ENCODE measurements at places on chromosomes 6 and 20.
A peak's percentile ranks its signal among the peaks of the same experiment; 100 is the strongest.

DNA sequence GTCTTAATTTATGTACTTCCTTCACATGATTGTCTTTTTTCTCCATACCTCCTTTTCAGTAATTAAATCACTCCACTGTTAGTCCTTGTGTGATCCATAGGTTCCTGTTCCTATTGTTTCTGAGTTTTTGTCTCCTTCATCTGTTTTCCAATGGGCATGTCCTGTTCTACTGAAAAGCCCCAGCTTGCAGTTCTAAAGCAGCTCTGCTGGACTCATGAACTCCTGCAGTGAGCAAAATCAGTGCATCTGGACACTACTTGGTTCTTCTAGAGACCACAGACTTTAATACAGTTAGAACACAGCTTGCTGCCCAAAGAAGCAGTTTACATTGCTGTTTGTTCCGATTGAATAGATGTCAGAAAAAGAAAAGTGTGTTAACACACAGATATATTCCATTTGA is 593.3 kb upstream of the HS3ST5 start:
- no peak for DNase-seq

DNA sequence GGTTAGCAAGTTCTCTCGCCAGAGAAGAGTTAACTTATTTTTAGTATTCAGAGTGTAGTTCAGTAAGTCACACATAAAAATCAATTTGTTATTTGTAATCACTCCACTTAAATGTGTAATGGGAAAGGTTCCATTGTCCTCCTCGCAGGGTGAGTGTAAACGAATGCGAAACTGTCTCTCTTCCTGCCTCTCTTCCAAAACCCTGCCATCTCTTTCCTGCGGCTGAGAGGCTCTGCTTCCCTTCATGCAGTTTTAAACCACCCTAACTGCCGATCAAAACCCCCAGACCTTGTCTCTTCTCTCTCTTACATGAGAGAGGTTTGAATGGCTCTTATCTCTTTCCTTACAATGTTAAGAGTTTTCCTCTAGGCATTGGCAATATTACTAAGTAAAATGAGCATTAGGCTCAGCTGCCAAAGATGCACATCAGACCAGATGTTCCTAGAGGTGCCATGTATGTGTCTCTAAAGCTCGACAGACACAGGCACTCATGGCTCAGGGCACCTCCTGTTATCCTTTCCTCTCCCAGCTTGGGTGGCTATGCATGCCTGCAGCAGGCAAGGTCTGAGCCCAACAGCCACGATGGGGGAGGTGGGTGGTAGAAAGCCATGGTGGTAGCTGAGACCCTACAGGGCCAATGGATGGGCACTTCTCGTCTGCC is 91.2 kb downstream of the JARID2 start:
- no peak for DNase-seq

DNA sequence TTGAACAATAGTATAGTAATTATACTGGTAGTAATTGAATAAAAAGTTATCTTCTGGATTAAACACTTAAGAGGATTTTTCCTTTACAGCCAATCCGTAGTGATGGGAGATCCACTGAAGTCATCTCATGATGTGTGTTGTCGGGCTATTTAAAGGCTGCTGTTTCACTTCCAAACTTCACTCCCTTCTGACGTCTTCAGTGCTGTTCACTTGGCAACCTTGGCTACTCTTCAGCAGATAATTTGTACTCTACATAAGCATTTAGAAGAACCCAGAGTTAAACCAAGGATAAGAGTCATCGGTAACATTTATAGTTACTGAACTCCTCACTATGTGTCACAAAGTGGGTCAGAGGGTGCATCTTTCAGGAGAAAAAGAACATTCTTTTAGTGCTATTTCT is 179.1 kb upstream of the EYA4 start:
- no peak for DNase-seq

- DNase-seq = peak; percentile 73
Measured at GRCh38 chr6:136593748-136594490, 43.7 kb upstream of the MAP7 start.

- DNase-seq = no peak
Measured at GRCh38 chr20:1291191-1291741, 25.2 kb downstream of the SNPH start.

DNA sequence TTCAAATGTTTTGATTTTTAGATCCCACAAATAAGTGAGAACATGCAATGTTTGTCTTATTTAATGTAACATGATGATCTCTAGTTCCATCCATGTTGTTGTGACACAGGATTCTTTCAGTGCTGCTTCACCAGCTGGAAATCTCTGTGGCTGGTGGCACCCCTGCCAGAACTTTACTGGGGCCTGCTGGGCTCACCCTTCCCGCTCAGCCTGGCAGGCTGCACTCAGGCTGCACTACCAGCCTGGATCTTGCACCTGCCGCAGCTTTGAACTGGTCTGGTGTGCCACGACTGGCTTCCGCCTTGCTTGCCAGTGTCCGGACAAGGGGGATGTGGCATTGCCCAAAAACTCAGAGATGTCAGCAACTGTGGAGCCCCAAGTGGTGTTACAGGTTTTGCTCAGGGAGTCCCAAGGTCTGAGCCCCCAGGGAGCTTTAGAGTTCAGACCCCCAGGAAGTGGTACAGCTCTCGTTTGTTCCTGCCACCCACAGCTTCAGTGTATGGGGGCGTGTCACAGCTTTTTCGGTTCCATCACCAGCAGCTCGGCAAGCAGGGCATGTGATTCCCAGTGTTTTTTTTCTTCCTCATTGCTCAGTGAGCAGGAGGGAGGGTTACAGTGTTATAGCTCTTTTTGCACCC is 72.3 kb upstream of the SYNCRIP start:
- DNase-seq = no peak

DNA sequence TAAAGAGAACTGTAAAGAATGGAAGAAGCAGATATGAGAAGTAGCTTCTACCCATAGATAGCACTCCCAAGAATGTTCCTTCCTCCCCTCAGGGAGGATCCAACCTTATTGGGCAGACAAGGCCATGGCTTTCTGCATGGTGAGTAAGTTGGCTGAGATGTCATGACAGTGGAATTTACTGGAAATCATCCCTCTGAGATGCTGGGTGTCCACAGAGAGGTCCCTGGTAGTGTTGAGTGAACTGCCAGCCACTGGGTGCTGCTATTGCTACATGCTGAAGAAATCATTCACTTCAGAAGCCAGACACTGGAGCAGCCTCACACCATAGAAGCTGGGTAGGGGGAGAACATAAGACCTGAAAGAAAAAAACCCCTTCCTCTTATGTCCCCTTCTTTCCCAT is 46.4 kb upstream of the FERMT1 start:
- DNase-seq = no peak

DNA sequence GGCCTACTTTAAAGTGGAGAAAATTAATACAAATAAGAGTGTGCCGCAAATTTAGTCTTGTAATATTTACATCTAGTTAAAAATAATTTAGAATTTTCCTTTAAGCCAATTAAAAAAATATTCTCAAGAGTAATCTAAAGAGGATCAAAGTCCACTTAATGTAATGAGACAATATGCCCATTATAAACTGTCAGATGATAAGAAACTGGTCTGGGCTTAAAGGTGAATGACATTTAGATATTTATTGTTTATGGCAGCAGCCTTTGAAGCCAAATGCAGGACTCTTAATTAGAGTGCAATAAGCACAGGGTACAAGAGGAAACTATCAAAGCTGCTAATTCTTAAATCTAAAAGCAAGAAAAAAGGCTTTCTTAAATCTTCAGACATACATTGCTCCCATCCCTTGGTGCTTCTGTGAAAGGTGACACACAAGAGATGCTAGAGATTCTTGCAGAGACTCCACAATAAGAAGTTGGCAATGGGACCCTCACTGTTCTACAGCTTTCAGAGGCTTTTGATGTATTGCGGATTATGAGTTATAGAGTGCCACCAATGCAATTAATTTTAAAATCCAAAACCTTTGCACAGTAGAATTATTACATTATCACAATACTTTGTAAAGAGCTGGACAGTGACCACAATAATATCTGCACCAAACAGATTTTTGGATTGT is 116.1 kb downstream of the MAN1A1 start:
- no peak for DNase-seq

DNA sequence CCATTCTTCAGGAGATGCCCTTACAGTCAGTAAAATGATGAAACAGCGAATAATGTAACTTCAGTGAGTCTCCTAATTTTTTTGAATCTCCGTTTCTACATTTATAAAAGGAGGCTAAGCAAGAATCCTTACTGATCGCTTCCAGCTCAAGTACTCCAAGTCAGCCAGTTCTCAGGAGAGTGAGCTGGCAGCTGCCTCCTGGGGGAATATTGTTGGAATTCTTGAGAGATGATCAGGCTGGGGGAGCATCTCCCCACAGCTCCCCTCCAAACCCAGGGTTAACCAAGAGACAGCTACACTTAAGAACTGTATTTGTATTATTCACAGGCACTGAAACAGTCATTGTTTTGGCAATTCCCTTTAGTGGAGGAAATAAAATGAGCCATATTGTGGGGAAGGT is 89.1 kb upstream of the PCSK2 start:
- DNase-seq = no peak

DNA sequence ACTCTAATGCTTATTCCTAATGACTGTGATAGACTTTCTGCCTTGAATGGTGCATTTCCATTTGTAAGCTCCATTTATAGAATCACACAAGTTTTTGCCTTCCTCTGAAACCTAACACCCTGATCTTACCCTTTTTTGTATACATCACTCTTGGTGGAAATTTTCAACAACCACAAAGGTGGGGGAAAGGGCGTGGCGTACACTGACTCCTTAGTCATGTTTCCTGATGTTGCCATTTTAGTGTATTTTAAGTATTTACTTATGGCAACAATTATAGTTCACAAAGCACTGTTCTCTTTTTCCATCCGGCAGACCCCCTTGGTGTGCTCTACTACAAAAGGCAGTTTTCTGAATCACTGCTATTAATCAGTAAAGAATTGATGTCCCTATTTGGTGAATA is 92.0 kb downstream of the ATXN1 start:
- no peak for DNase-seq

DNA sequence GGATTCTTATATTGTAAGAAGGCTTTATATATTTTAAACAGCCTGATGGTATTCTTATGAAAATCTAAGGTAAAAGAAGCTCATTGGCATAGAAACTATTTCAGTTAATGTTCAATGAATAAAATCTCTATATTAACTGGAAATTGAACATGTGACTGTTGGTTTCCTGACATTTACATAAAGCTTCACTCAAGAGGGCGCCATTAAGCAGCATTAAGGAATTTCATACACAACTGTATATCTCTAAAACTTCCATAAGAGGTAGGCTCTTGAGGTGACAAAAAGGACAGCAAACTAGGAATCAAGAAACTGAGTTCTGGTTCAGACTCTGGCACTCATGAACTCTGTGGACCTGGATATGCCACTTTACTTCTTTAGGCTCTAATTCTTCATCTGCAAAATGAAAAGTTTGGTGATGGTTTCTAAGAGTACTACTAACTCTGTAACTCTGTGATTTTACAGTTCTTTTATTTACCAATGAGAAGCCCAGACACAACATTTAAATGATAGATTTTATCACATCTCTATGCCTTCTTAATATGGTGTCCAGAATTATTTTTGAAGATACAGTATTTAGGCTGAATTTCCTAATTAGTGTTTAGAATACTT is 147.5 kb downstream of the FLRT3 start:
- DNase-seq = no peak

DNA sequence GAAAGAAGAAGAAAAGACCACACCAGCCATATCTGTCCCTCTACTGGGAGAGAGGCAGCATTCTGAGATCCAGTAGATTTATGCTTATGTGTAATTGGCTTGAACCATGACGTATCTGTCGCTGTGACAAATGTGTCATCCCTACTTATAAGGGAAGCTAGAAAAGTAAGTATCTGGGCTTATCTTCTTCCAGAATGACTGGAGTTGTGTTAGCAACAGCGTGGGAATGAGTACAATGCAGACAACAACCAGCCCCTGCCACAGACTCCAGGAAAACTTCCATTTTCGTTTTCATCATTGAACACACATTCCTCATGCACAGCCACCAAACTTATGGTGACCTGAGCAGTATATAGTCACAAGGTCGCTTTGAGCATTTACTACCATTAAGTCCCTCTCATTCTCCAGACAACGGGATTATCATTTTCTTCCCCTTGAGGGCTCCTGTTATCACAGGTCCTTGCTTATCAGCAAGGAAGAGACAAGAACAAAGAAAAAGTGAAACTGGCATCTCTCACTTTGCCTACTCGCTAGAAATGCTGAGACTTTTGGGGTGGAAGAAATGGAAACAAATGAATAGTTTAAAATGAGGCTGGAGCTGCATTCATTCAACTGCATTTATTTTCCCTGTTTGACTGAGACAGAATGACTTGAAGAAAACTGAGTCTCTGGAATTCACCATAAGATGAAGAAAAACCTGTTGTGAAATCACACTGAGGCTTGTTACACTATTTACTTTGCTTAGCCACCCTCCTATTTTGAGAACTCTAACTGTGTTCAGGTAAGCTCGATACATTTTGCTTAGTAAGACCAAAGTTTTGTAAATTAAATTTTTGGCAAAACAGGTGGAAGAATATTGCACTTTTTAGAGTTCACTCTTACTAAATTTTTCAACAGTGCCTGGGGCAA is 149.3 kb upstream of the FOXQ1 start:
- DNase-seq = no peak

DNA sequence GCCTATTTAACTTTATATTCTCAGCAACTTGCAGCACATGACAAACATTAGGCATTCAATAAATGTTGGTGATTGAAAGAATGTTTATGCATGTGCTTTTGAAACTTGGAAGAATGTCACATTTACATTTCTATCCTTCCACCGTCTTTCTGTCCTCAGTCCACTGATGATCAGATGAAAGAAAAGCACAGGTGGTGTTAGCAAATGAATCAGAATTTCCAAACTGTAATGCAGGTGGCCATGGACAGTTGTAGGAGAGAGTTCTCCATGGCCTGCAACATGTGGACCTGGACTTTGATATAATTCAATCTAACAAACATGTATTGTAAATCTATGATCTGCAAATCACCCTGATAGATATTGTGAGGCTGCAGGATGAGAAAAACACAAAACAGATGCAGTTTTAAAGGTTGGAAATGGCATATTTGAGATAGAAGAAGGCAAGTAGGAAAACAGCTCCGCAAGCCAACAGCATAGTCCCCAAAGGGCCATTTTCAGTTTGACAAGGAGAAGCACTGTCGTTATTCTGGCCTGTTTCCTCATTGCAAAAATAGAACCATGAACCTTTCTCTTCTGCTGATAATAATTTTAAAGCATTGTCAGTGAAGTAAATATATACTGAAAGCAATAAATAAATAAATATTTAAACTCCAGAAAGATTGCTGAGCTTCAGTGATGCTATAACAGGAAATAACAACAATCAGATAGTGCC is 119.4 kb downstream of the AIG1 start:
- DNase-seq = no peak

DNA sequence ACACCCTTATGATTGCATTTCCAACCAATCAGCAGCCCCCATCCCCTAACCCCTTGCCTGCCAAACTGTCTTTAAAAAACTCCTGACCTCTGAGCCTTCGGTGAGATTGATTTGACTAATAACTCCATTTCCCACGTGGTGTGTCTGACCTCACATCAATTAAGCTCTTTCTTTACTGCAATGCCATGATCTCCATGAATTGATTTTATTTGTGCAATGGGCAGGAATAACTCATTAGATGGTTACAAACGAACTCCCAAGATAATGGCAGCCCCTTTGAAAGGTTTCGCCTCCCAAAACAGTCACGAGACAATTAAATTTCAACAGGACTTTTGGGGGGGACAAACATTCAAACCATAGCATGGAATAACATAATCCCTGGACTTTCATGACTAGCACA is 161.2 kb downstream of the DOK5 start:
- DNase-seq = no peak

Data from KG1 (cell line).